GM12878 (cell line): ENCODE measurements at places on chromosomes 5 and 9.

DNA sequence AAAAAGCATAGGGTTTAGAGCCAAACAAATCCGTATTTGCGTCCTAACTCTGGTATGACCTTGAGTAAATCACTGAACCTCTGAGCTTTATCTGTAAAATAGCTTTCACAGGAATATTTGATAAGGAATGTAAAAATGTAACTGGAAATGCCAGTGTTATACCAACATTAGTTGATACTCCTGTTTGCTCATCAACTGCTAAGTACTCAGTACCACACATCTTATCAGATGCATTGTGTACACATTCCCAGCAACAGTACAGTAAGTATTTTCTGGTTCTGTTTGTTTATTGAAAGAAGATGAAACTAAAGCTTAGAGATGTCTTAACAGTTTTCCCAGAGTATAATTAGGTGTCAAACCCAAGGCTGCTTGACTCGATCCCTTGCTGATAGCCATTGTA lies 21.5 kb downstream of the SNAPC3 start:
- no peak for DNase-seq

- DNase-seq = no peak
Measured at GRCh38 chr9:133114886-133115603, 6.0 kb downstream of the RALGDS start.

GRCh38 chr5:42022383-42022972 lies 97.4 kb downstream of the FBXO4 start:
- DNase-seq = no peak

- no peak for DNase-seq
Measured at GRCh38 chr5:143874312-143874711, 62.4 kb downstream of the HMHB1 start.
